Muscle of back (tissue), 13 donors: ENCODE measurements at places on chromosomes 2 and 18.
A peak's percentile ranks its signal among the peaks of the same experiment; 100 is the strongest.

DNA sequence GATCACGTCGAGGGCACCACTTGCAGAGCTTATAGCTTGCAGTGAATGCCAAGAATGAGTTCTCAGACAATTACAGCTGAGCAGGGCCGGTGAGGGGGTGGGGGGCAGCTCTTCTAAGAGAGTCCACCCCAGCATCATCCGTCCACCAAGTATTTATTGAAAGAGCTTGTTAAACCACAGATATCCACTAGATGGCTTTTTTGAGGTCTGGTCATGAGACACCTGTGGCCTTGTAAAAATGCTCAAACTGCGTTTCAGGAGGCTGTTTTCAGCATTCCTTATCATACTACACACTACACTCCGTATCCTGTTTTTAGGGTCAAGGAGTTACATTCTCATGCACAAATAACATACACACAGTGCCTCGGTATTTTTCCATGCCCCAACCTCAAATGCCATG is 51.5 kb downstream of the DNAJC10 start:
- no peak for DNase-seq

DNA sequence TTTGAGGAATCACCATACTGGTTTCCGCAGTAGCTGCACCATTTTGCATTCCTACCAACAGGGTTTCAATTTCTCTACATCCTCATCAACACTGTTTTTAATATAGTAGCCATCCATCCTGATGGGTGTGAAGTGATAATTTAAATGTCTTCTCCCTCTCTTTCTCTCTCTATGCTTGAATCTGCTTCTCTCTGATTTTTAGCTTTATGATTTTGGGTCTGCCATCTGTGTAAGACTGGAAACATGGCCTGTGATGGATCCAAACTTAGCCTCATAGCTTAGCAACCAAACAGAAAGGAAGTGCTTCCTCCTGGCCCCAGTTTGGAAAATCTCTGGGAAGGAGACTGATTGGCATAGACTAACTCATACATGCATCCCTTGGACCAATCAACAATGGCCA is 33.7 kb upstream of the OSBPL6 start:
- no peak for DNase-seq

- DNase-seq, result peak; percentile 49
Measured at GRCh38 chr18:70289351-70290312, 787 bp downstream of the SOCS6 start.

- DNase-seq, result no peak
Measured at GRCh38 chr2:202510911-202511310, 123.9 kb upstream of the FAM117B start.

GRCh38 chr18:54828986-54829385 is 709 bp downstream of the RAB27B start:
- peak; percentile 7 for DNase-seq

GRCh38 chr2:233201258-233202013 is 50.0 kb upstream of the ATG16L1 start:
- no peak for DNase-seq

DNA sequence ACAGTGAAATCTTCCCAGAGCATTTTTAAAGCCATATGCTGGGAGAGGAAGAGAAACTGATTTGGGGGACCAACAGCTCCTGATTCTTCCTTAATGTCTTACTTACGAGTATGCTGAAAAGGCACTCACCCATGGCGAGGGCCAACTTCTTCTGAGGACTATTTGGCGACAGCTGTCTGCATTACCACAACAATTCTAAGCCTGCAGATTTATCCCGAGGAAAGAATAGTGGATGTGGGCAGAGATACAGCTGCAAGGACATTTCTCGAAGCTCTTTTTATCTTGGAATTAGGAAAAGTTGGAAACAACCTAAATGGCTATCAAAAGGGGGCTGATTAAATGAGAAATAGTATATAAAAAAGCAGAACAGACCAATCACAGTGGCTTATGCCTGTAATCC is 40.3 kb upstream of the FHL2 start:
- DNase-seq, result no peak

GRCh38 chr18:67417864-67418523 is 98.5 kb downstream of the DSEL start:
- no peak for DNase-seq

GRCh38 chr2:145352484-145352883 is 832.6 kb upstream of the ZEB2 start:
- no peak for DNase-seq

GRCh38 chr18:47750889-47751423 is 179.5 kb downstream of the SMAD2 start:
- DNase-seq, result no peak

DNA sequence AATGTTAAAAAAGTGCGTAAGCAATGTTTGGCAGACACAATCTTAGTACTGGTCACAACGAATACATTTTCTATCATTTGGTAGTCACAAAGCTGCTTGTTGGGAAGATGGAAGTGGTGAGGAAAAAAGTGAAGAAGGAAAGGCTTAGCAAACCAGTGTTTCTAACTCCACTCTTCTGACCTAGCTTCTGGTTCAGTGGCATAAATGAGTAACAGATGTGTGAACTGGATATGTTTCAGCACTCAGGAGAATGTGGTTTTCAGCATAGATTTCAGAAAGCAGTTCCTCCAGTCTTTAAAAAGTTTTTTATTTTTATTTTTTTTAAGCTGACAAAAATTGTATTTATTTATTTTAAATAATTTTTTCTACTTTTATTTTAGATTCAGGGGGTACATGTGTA is 357.1 kb downstream of the CPS1 start:
- DNase-seq, result no peak

- no peak for DNase-seq
Measured at GRCh38 chr2:180618570-180618969, 361.8 kb upstream of the UBE2E3 start.

- DNase-seq, result no peak
Measured at GRCh38 chr18:37385846-37386778, 179.5 kb downstream of the CELF4 start.

- DNase-seq, result no peak
Measured at GRCh38 chr2:3545788-3546478, 12.2 kb downstream of the RNASEH1 start.

- DNase-seq, result no peak
Measured at GRCh38 chr2:191009541-191010374, 4.2 kb downstream of the STAT1 start.

GRCh38 chr2:233210843-233211547 is 40.5 kb upstream of the ATG16L1 start:
- DNase-seq, result peak; percentile 81

- no peak for DNase-seq
Measured at GRCh38 chr2:48235076-48235475, 294.9 kb upstream of the STON1 start.

- DNase-seq, result no peak
Measured at GRCh38 chr18:37720663-37721062, 155.1 kb upstream of the CELF4 start.

GRCh38 chr2:177347570-177347969 is 45.0 kb upstream of the AGPS start:
- no peak for DNase-seq

- no peak for DNase-seq
Measured at GRCh38 chr2:79103214-79103613, 15.4 kb upstream of the REG1B start.

GRCh38 chr2:233411162-233411561 is 56.9 kb downstream of the DGKD start:
- no peak for DNase-seq

GRCh38 chr18:46677611-46678010 is 20.6 kb upstream of the LOXHD1 start:
- no peak for DNase-seq

- no peak for DNase-seq
Measured at GRCh38 chr2:209938906-209939305, 63.5 kb upstream of the RPE start.

- DNase-seq, result peak; percentile 81
Measured at GRCh38 chr2:239934571-239935171, 90.5 kb downstream of the NDUFA10 start.
